Osteoblast (primary cell): ENCODE measurements at places on chromosomes 4 and X.

DNA sequence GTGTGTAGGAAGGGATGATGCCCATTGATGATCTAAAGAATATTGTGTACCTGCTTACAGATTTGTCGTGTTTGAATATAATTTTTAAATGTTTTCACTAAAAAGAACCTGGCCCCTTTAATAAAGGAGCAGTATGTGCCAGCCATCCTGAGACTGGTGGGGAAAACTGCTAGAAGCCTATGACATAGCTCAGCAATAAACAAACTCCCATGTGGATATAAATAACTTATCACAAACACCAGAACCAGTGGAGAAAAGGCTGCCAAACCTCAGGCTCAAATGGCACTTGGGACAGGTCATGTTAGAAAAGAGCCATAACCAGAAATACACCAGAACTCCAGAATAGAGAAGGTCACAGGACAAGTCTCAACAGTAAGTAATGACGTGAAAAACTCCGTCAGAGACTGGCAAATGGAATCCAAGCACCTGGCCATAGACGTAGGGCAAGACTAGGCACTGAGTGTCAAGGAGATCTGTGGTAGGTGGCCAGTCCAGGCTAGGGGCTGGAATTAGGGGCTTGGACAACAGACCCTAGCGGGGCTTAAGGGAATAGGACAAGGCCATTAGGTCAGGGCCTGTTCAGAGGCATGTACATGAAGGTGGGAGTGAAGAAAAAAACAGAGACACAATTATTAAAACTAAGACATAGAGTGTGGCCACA, 11.7 kb upstream of the QRFPR start:
- H3K4me3 ChIP-seq, result no peak overlapping the region
- H3K27me3 ChIP-seq, result peaks cover 8% of the 10 kb centered on the region
- no peaks in the 10 kb centered on the region for H3K4me1 ChIP-seq
- no peaks in the 10 kb centered on the region for H3K36me3 ChIP-seq

- no peak overlapping the region for H3K27ac ChIP-seq
- H3K4me3 ChIP-seq, result peak overlapping the region; percentile 64
- no peaks in the 10 kb centered on the region for H3K4me1 ChIP-seq
Measured at GRCh38 chrX:3345281-3346191, 916 bp downstream of the MXRA5 start.

- H3K27ac ChIP-seq, result no peak overlapping the region
- peak; percentile 81 for DNase-seq
- no peak overlapping the region for H3K4me3 ChIP-seq
- H3K36me3 ChIP-seq, result no peaks in the 10 kb centered on the region
- H3K27me3 ChIP-seq, result no peaks in the 10 kb centered on the region
Measured at GRCh38 chr4:123452616-123453015, 56.0 kb downstream of the SPRY1 start.

DNA sequence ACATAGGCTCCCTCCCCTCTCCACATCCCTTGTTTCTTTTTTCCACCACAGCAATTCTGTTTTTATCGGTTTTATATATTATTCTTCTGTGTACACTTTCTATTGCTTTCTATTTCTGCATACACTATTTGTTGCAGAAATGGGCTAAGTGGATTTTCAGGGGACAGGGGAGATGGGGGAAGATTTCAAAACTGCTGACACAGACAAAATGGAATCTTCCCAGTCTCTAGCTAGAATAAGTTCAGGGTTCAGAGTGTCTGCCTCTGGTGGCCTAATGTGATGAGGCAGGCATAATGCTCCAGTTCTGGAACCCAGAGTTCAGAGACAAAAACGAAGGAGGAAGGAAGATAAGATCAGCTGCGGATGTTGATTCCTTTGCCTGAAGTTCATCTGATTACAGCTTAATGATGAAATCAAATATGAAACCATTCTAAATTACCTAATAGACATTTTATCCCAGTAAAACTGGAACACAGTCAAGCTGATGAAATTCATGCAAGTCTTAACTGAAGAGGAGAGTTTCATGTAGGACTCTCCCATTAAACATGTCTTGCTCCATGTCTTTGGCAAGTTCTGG, 447.1 kb downstream of the AFF2 start:
- DNase-seq, result no peak
- H3K36me3 ChIP-seq, result no peaks in the 10 kb centered on the region
- no peaks in the 10 kb centered on the region for H3K4me1 ChIP-seq
- H3K27me3 ChIP-seq, result no peaks in the 10 kb centered on the region

DNA sequence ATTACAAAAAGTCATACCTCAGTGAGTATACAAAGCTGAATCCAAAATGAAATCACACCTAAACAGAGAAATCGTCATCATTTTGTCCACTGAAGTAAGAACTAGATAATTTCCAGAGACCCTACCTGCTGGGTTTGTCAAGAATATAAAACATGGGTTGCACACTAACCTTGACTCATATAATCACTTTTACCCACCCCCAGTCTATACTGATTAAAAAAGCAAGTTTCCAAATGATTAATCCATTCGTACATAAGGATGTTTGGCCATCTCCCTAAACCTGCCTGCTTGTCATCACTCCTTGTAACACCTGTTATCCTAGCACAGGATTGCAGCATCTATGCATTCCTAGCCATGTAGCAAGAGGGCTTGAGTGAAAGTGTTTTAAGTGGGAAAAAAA, 4.7 kb downstream of the RAP2C start:
- no peak overlapping the region for H3K27ac ChIP-seq
- H3K27me3 ChIP-seq, result no peaks in the 10 kb centered on the region
- H3K36me3 ChIP-seq, result peaks cover 4% of the 10 kb centered on the region
- H3K4me3 ChIP-seq, result no peak overlapping the region
